NCI-H187 treated with DMSO at 0.1 percent for 48 hours (cell line): ENCODE measurements at places on chromosomes 13 and 19.

DNA sequence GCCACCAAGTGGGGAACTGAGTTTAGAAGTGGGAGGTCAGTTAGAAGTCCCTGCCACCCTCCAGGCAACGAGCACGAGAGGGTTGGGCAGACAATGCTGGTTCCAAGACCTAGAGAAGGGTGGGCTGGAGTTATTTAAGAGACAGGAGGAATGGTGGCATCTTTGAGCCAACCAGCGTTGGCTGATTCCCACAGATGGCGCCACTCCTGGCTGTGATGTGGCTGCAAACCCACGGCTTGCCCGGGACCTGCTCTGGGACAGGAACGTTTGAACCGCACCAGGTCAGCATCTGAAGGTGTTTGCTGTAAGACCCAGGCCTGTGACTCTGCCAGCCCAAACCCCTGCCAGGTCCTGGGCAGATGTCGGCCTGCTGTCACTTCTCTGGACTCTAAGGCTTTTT lies 42.8 kb downstream of the BICRA start:
- DNase-seq: no peak

DNA sequence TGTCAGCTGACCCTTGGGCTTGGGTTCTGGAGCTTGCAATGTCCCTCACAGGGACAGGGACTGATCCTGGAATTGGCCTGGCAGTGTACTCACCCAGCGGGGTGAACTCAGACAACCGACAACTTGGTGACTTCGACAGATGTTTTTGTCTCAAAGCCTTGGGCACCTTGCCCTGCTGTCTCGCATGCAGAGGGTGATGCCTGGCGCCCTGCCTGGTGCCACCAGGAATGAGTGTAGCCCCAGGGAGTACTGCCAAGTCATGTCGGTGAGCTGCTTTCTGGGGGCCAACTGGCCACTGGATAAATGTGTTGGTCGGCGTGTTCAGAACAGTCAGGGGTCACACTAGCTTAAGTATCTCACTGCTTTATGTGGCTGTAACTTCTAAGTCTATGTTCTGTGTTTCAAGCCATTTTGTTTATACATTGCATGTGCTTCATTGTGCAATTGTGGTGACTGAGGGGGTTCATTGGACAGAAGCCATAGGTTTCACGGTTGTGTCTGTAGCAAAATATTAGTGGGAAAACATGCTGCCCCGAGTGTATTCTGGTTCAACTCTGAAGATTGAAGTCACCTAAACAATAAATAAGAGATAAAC lies 96.3 kb upstream of the TNFSF11 start:
- DNase-seq: no peak

DNA sequence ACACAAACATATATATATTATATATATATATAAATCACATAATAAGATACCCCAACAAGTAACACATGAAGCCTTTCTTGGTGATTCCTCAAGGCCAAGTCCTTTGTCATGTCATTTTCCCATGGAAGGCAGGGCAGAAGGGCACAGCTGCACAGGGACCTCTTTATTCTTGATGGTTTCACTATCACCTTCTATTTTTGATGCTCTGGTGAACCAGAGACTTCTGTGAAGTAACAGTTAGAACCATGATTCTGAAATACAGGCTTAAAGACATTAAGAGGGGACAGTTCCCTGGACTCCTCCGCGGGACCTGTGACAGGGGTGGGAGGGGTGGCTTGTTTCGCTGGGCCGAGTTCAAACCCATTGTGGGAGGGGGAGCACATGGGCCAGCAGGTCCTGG lies 104.0 kb downstream of the DGKH start:
- no peak for DNase-seq

DNA sequence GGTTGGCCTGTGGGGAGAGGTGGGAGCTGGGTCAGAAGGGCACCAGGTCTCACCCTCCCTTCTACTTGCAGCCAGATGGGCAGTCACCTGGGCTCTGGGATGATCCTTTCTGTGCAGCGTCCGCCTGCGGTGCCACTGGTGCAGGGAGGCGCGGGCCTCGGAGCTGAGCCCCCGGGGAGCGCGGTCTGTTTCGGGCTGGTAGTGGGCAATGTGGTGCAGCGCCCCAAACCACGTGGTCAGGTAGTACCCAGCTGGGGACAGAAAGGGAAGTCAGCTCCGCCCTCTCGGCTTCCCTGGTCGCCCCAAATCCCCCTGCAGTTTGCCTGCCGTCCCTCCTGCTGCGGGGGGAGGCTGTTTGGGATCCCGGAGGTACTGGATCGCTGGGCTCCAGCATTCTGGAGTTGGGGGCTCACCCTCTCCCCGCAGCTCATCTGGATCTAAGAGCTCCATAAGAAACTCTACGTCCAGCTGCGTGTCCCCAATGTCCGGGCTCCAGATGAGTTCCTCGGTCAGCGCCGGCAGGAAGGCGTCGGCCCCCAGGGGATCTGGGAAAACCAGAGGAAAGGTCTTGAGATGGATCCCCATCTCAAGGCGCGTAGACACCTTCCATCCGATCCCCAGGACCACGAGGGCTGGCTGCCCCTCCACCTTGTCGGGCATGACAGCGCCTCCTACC lies 8.8 kb downstream of the RINL start:
- DNase-seq: no peak

DNA sequence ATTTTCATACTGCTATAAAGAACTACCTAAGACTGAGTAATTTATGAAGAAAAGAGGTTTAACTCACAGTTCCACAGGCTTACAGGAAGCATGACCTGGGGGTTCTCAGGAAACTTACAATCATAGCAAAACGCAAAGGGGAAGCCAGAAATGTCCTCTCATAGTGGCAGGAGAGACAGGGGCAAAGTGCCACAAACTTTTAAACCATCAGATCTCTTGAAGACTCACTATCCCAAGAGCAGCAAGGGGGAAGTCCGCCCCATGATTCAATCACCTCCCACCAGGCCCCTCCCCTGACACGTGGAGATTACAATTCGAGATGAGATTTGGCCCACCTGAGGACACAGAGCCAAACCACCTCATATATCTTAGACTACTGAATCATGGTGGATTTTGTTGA lies 198.7 kb downstream of the KCTD12 start:
- no peak for DNase-seq
